Hematopoietic multipotent progenitor cell (in vitro differentiated cells): ENCODE measurements at places on chromosomes 7 and 10. TPM values are rescaled to one million over a fixed set of nuclear protein-coding genes. Genes with fewer than 3 reads are reported as not detected.

DNA sequence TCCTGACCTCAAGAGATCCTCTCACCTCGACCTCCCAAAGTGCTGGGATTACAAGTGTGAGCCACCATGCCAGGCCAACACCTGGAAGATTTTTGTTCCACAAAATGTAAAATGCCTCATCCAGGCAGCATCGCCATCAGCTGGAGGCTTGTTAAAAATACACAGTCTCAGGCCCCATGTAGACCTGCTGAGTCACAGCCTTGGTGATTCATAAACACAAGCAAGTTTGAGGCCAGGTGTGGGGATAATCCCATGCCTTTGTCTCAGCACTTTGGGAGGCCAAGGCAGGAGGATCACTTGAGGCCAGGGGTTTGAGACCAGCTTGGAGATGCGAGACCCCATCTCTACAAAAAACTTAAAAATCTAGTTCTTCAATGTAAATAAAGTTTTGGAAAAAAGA, 49.1 kb upstream of the FOXK1 start:
- peak; percentile 37 for DNase-seq

DNA sequence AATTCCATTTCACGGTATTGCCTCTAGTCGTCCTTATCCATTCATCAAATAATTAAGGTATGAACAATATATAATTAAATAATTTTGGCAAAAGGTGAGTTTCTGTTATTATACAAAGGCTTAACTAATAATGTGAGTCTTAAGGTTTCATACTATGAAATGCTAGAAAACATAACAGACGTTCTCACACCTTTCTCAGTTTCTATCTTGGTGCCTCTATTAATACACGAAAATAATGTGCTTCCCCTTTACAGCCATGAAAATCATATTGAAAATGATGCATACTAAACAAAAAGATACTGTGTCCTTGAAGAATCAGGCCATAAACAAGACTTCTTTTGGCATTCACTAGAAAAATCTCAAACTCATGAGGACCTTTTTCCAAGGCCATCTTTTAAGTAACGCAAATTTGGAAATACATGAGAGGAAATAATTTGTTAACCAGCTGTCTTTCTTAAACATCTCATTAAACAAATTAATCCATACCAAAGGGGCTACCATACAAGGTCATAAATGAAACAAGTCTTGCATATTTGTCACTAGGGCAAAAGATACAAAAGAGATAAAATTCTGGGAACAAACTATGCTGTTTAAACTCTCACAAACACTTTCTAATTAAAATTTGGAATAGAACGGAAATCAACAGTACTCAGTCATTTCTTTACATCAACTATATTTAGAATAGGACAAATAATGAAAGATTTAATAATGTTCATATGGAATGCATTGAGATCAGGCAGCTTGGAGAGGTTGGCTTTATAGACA, 53.9 kb upstream of the CAV2 start:
- DNase-seq, result no peak

DNA sequence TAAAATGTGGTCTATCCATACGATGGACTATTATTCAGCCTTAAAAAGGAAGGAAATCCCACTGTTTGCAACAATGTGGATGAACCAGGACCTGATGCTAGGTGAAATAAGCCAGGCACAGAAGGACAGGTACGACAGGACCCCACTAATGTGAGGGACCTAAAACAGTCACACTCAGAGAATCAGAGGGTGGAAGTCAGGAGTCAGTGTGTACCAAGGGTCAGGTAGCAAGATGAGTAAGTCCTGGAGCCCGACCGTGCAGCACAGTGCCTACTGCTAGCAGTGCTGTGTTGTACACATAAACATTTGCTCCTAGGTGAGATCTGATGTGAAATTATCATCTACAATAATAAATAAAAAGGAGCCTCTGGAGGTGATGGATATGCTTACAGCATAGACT, 322.3 kb downstream of the GLRX3 start:
- DNase-seq, result no peak

DNA sequence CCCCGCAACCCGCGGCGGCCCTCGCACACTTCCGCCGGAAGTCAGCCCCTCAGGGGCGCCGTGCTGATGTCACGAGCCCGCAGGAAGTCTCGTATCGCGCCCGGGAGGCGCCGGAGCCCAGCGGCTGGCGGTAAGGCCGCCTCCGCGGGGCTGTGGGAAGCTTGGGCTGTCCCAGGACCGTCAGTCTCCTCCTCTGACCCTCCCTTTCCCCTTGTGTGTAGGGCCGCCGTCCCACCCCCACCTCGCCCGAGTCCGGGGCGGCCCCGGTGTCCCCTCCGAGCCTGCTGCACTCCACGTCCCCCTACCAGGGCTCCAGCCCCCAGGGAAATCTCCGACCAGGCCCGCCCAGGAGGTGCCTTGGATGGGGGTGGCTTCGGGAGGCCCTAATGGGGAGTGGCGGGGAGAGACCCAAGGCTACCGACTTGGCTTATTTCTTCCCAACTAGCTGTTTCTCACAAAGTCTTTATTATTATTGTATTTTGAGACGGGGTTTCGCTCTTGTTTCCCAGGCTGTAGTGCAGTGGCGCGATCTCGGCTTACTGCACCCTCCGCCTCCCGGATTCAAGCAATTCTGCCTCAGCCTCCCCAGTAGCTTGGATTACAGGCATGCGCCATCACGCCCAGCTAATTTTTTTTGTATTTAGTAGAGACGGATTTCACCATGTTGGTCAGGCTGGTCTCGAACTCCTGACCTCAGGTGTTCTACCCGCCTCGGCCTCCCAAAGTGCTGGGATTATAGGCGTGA, at the start of gene ZDHHC4:
Gene ZDHHC4 (plus strand): TSS at position 86 of the 745 bp plus-strand sequence. CDS start 3,108 bp downstream, outside the sequence.
- peak; percentile 72 for DNase-seq

COBL gene
- 0.27 TPM for total RNA-seq

OPN4 gene
- not detected for total RNA-seq

DNA sequence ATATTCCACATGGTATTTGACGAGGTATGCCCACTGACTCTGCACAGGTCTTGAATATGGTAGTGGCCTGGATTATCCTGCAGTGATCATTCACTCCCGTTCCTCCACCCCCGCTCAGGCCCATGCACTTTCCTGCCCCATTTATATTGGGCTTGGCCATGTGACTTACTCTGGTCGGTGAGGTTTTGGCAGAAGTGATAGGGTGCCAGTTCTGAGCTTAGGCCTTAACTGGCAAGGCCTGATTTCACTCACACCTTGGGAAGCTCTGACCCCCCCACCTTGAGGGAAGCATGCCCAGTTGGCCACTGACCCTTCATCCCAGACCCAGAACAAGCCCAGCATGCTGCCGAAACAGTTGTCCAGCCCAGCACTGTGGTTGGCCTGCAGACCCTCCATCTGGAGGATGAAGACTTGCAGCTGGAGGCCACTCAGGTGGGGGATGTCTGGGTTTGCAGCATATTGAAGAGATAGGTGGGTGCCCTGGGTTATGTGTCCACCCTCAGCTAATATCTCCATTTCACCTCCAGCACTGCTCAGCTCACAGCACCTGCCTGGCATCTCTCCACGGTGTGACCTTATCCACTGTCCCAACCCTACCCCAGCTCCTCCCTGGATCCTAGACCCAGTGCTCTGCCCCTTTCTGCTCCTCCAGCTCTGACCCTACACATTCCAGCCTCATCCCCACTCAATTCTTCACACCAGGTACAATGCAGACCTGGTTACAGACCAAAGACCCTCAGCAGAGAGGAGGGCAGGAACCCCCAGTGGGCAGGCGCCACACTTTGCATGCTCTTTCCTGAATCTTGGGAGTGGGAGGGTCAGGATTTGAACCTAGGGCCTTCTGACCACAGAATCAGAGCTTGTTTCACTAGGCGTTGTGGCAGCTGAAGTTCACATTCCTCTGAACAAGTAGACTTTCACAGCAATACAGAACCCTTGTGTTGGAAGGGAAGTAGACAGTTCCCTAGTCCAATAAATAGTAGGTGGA, 138.1 kb upstream of the CHST15 start:
- DNase-seq, result no peak

DNA sequence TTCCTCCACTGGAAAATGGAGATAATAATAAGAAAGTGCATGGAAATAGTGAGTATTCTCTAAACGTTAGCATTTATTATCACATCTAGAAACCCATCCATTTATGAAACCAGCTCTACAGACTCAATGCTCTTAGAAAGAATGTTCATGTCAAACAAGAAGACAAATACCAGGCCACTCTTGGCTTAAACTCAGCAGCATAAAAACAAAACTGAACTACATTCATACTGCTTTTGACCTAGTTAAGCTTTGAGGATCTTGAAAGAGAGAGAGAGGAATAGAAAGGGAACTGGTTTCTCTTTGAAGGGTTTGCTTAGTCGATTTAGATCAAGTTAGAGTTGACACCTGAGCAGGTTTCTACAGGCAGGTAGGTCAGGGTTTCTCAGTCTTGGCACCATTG, 332.9 kb upstream of the PRKCQ start:
- DNase-seq, result no peak

- DNase-seq, result no peak
Measured at GRCh38 chr7:15554744-15555143, 7.1 kb downstream of the AGMO start.

DNA sequence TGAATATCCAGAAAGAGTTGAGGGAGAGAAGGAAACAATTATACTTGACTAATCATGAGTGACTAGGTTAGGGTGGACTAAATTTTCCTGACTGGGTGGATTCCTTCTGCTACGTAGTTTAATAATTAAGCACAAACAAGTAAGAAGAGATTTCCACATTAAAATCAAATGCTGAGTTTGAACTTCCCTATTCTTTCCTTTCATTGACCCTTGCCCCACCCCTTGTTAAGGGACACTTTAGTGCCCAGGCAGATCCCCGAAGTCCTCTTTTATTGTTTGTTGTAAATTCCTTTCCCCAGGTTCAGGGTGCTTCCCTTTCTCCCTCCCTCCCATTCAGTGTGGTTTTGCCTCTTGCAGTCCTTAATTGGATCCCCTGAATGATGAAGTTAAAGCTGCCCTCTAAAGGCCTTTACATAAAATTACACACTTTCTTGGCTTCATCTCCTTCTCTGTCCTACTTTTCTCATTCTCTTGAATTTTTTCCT, 8.8 kb upstream of the SPAM1 start:
- DNase-seq, result no peak

- DNase-seq, result no peak
Measured at GRCh38 chr7:21996641-21997040, 50.9 kb upstream of the CDCA7L start.

GRCh38 chr7:77262316-77262715, 62.7 kb upstream of the FGL2 start:
- no peak for DNase-seq
